ENCODE measurements at places on chromosomes 6 and 20.

- DNase-seq = no peak
Measured at GRCh38 chr6:119862719-119863118, 513.2 kb upstream of the MAN1A1 start.

DNA sequence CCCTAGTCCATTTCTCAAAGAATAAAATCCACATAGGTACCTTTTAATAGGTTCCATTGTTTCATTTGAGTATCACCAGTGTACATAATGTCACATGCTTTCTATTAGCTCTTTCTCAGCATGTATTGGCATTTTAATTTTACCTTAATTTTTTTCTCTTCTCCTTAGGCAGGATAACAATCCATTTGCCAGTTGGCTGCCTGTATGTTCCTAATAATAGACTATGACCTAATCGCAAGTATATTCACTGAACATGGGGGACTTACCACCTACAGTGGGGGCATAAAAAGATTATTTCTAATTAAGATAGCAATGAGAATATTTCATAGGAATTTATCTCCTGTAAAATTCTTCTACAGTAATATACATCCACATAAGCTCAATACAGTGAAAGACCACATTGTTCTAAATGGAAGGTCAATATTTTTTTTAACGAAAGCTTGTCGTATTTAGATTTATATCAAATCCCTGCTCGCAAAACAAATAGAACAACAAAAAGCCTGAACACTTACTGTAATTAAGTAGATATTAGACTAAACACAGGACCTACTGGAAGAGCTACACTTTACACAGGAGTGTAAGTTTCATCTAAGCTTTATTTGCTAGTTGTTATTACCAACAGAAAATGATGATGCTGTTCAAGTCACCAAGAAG lies 76.4 kb downstream of the OGFRL1 start:
- DNase-seq = no peak

GRCh38 chr6:90586546-90586835 lies 381 bp downstream of the MAP3K7 start:
- no peak for DNase-seq

GRCh38 chr20:36085686-36086267 lies 68.8 kb upstream of the EPB41L1 start:
- DNase-seq = peak; percentile 65

GRCh38 chr6:17980329-17980728 lies 7.1 kb downstream of the KIF13A start:
- DNase-seq = no peak

DNA sequence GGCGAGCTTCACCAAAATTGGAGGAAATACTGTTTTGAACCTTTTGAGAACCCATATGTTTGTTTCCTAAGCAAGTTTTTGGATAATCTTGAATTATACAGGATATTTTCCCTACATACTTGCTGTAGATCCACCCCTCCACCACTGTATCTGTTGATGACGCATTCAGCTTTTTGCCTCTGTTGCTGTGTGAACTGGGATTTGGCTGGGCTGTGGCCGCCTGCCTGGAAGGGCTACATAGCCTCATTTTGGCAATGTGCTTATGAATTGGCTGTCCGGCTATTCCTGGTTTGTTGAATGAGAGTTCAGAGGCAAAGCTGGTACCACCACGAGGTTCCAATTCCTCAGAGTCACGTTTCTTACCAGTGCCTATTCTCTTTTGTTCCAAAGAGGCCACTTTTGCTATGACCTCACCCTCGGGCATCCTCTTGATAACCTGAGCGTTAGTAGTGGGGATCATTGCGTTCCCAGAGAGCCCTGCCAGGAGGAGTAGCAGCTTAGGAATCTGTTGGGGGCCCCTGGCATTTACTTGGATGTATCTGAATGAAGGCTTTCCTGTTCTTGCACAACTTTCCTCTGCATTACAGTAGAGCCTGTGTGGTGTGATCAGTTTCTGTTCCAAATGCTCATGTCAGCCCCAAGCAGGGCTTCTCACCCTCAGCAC lies 6.4 kb downstream of the FAM83D start:
- no peak for DNase-seq
